ENCODE measurements at places on chromosomes 7 and 10.
A peak's percentile ranks its signal among the peaks of the same experiment; 100 is the strongest.

GRCh38 chr7:90180011-90180585 is 25.8 kb downstream of the STEAP1 start:
- DNase-seq = no peak

DNA sequence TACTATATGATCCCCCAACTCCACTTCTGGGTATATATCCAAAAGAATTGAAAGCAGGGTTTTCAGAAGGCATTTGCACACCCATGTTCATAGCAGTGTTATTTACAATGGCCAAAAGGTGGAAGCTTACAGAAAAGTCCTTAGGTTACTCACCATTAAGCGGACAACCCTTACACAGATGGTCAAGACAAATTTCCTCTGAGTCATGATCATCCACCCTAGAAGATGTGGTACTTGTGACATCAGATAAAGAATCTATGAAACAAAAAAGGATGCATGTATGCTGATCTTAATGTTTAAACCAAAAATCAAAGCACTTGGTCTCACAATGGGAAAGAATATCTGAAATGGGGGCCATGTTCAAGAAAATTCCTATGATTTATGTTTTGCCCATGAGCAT is 31.1 kb downstream of the ZC3HAV1 start:
- no peak for DNase-seq

DNA sequence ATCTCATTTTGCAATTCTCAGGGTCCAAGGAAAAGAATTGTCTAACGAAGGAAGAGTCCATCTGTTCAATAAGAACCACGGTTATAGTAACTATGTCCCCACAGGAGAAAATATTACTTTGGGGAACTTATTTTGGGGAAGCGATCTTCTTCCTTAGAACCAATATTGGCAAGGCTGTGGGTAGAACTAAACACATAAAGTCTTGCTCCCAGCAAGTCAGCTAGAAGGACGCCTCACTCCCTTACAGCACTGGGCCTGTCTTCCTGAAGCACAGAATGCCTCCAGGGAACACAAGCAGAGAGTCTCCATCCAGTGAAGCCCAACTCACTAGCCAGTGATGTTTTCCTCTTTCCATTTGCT is 30.2 kb downstream of the C10orf71 start:
- no peak for DNase-seq

- DNase-seq = no peak
Observed at GRCh38 chr7:17680943-17681351, 259.3 kb downstream of the SNX13 start.

- no peak for DNase-seq
Observed at GRCh38 chr10:31020209-31020608, 11.5 kb downstream of the ZNF438 start.

- DNase-seq = no peak
Observed at GRCh38 chr10:867807-868206, 63.7 kb downstream of the LARP4B start.

- no peak for DNase-seq
Observed at GRCh38 chr10:76301950-76302349, 870.5 kb downstream of the LRMDA start.

DNA sequence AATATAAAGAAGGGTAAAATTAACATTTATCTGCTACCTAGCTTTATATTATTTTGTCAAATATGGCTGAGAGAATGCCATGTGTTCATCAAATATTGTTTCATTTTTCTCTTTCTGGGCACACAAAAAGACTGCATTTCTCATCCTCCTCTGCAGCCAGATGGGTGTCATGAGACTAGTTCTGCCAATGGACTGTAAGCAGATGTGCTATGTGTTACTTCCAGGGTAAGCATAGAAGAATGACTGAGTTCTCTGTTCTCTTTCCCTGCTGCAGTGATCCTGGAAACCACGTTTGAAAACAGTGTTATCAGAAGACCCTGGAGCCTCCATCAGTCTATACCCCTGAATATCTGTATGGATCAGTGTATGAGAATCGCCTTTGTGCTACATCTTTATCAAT is 24.1 kb upstream of the SLK start:
- DNase-seq = no peak

DNA sequence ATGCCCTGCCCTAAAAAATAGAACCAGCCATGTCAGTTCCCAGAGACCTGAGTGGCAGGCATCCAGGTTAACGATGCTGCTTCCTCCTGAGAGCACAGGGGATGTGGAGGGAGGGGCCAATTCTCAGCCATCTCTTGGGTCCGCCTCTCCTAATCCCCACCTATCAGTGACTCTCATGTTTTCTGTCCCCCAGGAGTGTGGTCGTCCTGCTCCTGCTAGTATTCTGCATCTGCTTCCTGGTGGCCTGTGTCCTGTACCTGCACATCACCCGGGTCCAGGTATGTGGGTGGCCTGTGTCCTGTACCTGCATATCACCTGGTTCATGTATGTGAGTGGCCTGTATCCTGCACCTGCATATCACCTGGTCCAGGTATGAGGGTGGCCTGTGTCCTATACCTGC is 105.3 kb downstream of the ADCY1 start:
- peak; percentile 43 for DNase-seq

GRCh38 chr7:99699946-99700345 is 20.1 kb upstream of the CYP3A5 start:
- no peak for DNase-seq

GRCh38 chr7:27917119-27917518 is 177.2 kb downstream of the TAX1BP1 start:
- no peak for DNase-seq

DNA sequence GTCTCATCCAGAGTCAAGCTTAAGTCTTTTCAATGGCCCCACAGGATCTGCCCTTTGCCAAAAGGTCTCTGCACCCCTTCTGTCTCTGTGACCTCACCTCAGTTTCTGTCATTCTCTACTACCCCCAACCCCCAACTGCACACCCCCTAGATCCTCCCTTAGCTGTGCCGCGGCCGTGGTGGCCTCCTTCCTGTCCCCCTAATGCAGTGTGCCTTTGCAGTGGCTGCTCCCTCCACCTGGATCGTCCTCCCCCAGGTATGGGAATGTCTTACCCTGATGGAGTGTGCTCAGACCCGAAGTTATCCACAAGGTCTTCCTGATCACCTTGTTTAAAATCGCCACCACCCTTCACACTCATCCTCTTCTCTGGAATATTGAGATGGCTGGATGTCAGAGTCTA is 9.6 kb downstream of the FGF8 start:
- DNase-seq = peak; percentile 60

DNA sequence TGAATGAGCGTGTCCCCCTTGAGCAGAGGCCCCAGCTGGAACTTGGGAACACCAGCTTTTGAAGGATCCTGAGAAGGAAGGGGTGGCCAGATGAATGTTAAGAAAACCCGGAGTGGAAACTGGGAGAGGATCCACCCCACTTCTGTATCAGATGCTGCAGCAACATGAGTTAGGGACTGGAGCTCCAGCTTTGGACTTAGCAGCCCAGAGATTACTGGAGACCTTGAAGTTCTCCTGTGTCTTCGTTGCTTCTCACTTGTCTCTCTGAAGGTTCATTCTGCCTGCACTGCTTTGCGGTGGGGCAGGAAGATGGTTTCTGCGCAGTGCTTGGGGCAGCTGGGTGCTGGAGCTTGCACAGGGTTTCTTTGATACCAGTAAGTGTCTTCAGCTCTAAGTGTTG is 9.3 kb downstream of the TMEM248 start:
- no peak for DNase-seq

DNA sequence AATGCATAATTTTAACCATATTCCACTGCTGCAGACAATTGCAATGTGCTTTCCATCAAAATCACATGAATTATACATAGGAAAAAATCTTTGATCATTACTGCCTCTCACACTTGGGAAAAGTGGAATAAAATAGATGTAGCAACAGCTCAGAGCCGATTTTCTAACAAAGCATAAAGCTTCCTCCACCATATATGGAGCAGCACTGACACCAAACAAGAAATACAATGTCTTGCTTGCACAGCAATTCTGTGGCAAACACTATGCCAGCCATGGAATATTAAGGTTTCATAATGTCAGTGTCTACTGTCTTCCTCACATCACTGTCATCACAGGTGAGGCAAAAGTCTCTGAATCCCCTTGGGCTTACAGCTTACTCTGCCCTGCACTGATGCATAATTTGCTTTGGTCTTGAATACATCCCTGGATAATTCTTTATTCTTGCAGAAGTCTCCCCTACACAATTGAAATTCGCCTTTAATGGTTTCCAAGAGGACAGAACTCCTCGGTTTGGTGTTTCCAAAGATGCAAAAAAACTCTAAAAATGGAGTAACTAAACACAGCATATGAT is 198.5 kb downstream of the CACNA2D1 start:
- DNase-seq = no peak

DNA sequence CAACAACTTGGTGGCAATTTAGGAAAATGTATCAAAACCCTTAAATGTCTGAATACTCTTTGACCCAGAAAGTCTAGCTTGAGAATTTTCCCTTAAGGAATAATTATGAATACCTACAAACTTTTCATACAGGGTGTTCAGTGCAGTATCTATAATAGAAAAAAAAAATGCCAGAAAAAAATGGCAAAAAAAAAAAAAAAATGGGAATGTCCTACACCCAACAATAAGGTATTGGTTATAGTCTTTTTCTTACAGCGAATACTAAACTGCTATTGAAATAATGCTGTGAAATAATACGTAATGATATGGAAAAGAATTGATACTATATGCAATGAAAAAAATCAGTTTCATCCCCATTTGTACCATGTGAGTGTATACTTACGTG is 44.3 kb downstream of the ZNF800 start:
- DNase-seq = no peak

DNA sequence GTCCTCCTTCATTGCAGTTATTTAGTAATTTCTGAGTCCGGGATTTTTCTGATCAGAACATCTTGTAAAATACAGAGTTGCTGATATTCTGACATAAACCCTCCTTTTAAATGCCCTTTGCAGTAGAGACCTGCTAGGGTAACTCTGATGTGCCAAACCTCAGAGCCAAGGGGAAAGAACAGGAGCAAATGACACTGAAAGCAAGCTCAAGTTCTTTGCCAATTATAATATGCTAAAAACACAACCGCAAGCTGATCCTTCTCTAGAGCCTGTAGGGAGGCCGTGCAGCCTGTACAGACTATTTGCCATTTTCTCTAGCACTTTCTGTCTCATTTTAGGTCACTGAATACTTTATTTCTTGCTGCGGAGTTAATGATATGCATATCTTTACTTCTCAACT is 240.4 kb downstream of the CAMK1D start:
- DNase-seq = no peak

DNA sequence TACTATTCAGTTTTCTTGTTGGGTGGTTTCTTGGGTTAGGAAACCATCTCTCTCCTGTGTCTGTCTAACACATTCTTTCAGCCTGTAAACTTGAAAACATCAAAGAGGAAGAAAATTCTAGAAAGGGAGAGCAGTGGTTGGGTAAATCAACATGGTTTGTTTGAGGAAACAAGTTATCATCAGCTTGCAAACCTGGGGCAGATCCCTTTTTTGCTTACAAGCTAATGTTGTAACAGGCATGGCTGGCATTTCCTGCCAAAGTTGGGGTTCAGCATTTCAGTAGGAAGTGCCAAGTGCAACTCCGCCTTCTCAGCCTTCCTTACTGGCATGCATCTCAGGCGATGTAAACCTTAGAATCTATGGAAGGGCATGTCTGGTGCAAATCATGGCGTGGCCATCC is 112.6 kb downstream of the EEPD1 start:
- no peak for DNase-seq

- no peak for DNase-seq
Observed at GRCh38 chr7:142960955-142961512, 1.1 kb downstream of the KEL start.

- no peak for DNase-seq
Observed at GRCh38 chr10:88388324-88388723, 194.8 kb downstream of the RNLS start.

DNA sequence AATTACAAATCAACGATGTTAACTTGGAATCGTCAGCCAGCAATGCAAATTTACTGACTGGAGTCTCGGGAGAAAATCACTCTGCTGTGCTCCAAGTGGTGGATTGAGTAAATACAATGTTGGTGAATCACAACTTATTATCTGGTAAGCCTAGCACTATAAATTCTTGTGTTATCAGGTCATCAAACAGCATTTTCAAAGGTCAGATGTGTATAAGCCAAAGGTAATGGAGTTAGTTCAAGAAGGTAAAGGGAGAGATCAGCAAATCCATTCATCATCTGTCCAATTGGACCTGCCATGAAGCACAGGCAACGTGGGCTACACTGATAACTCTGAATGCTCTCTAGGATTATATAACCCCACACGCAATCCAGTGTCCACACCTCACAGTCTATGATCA is 13.9 kb downstream of the CUBN start:
- no peak for DNase-seq

DNA sequence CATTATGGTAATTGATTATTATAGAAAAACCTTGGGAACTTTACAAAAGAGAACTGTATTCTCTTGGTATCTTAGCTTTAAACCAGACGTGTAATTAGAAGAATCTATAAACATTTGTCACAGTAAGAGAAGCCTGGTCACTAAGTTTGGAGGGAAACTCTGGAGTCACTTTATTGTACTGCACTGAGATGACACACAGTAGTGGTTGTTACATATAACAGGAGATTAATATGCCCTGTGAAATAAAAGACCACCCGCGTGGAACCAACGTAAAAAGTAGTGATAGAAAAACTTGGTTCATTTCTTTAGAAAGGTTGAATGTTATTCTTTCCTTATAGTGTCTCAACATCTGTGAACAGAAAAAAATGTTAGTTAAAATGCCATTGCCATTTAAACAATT is 416.1 kb downstream of the MDFIC start:
- DNase-seq = no peak

DNA sequence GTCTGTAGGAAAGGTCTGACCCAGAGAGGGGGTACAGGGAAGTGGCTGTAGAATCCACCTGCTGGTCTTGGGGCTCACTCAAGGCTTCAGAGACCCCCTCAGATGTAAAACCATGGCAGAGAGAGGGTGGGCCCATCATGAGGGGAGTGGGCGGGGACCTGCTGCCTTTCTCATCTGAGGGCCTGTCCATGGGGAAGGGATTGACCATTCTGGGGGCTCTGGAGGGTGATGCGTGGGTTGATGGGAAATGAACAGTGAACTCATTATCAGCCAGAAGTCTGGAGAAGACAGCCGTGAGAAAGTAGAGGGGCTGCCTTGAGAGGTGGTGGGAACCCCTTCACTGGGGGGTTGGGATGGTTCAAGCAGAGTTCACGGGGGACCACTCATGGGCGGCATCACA is 66.8 kb downstream of the MINDY4 start:
- peak; percentile 53 for DNase-seq

DNA sequence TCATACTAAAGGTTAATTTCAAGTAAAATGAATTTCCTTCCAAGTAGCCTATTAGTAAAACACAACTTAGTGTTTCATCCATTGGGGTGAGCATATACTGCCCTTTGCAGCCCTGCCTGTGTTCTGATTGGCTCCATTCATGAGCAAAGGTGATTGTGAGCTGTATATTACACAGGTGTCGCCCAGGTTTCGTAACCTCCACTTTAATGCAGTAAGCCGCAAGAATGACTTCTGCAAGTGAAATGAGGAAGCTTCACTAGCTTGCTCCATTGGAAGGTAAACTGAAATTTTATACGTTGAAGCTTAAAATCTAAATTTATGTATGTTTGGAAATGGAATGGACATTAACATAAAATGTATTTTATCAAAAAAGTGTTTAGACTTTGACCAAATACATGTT is 24.4 kb downstream of the MTURN start:
- DNase-seq = no peak

GRCh38 chr10:1395025-1395480 is 338.9 kb downstream of the WDR37 start:
- peak; percentile 16 for DNase-seq

GRCh38 chr7:85719981-85720953 is 533.4 kb upstream of the SEMA3D start:
- no peak for DNase-seq

Measured in mesenteric fat pad (tissue), 1 donor.